IPS DF 6.9 (cell line): ENCODE measurements at places on chromosomes 7 and 10.
A peak's percentile ranks its signal among the peaks of the same experiment; 100 is the strongest.

DNA sequence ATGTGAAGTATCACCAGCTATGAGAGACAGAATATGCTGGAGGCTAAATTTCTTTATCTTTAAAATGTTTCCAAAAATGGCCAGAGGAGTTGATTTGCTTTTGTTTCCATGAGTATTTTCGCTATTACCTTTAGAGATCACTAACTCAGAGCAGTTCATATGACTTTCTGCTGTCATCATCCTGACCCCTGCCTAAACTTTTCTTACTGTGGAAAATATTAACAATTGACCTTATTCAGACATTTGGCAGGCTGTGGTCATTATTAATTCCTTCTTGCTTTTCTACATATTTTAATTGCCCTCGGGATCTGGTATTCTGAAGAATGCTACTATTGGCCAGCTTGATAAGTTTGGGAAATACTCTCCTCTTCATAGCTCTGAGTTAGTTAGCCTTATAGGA, 156.5 kb downstream of the EXOC4 start:
- DNase-seq = no peak

DNA sequence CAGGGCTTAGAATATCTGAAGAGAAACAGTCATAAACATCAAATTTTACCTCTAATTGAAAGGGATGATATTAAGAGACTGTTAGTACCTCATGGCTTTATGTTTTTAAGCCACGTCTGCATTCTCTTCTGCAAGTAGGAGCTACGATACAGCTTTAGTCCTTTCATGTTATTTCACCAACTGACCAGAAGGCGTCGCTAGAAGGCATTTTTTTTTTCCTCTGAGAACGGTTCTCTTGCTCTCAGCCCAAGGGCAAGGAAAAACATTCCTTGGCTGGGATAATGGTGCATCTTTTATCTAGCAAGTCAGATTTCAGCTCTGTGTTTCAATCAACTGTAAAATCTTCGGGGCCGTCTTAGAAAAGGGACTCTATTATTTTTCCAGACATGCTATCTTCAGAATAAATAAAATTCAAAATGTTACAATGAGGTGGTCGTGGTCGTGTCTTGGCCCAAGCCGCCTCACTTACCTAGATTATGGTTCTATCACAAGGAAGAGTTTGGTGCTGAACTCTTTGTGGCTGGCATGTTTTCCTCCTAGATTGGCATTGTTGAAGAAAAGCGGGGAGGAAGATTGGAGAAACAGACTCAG, 41.6 kb upstream of the LYZL2 start:
- DNase-seq = peak; percentile 43

GRCh38 chr10:10294184-10294880, 723.3 kb upstream of the CELF2 start:
- no peak for DNase-seq

DNA sequence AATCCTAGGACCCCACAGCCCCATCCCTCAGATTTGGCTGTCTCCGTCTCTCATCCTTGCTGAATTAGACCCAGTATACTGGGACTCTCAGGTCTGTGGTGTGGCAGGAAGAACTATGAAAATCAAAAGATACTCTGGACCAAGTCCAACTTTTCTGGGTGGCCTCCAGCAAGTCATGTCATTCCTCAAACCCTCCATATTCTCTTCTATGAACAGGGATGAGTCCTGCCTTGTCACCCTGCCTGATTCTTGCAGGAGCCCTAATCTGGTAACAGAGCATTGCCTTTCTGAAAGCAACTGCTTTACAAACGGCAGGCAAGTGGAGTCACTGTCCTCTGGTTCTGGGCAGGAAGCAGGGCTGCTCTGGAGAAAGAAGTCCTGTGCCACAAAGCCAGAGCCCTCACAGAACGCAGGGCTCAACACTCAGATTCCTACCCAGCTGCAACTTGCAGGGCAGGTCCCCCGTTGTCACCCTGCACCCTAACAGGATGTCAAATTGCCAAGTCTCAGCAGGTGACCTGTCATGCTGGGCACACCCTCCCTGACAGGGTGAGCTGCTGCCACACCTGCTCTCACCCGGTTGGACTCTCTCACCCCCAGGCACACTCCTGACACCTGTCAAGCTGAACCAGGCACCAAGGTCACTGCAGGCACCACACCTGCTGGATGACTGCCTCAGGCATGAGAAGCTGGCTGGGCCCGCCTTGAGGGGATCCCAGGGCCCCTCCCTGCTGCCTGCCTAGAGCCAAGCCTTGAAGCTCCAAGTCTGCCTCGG, 227.7 kb downstream of the KCNMA1 start:
- no peak for DNase-seq

GRCh38 chr7:114229246-114229645, 185.4 kb upstream of the FOXP2 start:
- no peak for DNase-seq
